Urinary bladder (tissue), 4 donors: ENCODE measurements at places on chromosomes 1 and 21.

DNA sequence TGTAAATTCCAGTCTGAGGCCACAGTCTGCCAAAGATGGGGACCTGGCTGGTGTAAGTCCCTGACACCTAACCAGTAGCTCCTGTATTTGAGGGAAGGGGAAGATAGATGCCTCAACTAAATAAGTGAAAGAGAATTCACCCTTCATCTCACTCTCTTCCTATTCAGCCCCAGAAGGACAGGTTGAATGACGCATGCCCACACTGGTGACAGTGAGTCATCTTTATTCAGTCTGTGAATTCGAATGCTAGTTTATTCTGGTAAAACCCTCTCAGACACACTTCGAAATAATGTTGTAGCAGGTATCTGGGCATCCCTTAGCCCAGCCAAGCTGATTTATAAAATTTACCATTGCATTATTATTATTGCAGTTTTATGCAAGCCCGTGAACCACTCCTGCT, 617.0 kb upstream of the PRMT6 start:
- DNase-seq: no peak

DNA sequence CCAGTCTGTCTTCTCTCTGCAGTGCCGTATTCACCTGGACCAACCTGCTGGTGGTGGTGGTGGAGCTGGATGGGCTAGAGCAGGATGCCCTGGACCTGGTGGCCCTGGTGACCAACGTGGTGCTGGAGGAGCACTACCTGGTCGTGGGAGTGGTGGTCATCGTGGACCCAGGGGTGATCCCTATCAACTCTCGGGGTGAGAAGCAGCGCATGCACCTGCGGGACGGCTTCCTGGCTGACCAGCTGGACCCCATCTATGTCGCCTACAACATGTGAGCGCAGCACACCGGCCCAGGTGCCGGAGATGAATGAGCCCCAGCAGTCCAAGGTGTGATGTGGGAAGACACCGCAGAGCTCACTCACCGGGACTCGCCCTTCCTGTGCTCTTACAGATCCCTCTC, 37.5 kb downstream of the S100B start:
- DNase-seq: no peak

DNA sequence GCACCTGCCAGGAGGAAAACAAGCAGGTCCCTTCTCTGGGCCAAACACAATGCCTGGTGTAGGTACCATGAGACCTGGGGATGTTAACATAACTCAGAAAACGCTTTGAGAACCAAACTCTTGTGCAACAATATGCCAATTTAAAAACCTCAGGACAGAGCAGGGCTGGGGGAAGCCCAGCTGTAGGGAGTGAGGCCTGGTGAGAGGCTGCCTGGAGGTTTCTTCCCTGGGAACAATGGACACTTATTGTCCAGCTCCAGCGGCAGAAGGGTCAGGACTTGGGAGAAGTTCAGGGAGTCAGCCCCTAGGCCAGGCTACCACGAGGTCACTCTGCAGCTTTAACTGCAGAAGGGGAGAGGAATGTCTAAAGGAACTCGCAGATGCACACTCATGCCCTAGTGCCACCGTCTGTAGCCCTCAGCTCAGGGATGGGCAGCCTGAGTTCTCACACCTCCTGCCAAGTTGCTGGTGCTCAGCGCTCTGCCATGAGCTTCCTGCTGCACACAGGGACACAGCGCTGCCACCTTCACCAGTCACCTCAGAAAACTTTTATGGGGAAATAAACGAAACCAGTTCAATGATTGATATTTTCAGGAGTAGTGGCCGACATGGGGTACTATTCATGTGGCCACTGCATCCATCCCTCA, 8.5 kb downstream of the GPR157 start:
- no peak for DNase-seq

GRCh38 chr21:42587036-42587435, 66.4 kb upstream of the PDE9A start:
- DNase-seq: no peak

GRCh38 chr1:182303778-182304177, 87.8 kb downstream of the GLUL start:
- DNase-seq: no peak

DNA sequence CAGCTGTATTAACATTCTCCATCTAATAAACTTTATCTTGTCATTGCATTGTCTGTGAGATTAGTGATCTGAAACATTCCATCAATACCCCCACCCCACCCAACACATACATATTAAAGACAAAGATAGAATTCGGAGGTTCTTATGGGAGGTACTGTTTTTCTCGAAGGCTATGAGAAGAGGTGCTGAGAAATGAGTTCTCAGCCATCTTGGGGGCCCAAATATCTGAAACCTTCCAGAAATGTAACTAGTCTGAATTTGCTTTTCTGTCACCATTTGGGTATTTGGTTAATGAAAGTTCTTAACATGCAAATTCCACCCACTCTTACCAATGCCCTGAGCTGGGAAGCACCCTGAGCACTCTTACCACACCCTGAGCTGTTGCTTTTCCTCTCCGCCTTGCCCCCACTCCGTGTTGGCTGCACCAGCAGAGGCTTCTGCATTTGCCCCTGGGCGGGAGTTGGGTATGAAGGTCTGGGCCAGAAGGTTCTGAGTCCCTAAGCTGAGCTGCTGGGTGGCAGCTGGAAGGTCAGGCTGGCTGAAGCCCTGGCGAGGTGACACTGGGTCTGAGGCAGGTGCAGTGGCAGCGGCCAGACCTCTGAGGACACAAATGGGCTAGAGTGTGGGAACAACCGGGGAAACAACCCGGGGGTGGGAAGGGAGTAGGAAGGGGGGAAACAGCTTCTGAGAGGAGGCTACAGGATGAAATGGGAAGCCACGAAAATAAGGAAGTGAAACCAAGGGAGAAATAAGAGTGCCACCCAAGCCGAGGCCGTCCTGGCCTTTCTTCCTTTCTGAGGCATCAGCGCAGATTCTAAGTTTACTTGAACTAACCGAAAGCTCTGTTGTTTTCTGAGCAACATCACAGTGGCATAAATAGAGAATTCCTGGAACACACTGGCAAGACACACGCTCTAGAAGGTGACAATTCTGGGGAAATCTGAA, 26.3 kb upstream of the IER5 start:
- no peak for DNase-seq

DNA sequence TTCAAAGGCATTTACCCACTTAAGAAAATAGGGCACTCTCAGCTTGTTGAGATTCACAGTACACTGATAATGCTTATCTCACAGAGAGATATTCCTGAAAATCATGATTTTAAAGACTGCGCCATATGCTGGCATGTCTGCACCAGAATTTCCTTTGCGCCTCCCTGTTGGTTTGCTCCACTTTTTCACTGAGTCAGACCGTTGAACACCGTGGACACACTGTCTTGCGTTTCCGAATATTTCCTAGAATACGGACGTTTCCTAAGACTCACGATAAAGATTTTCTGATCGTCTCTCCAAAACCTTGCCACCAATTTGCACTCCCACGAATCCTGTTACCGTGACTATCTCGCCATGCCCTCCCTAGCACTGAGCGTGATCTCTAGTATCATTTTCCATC, 497 bp upstream of the C1orf115 start:
- no peak for DNase-seq

GRCh38 chr21:15669247-15669646, 60.5 kb upstream of the USP25 start:
- no peak for DNase-seq

- DNase-seq: no peak
Measured at GRCh38 chr1:145863282-145864018, 4.6 kb upstream of the PIAS3 start.

GRCh38 chr21:42640486-42640885, 12.9 kb upstream of the PDE9A start:
- no peak for DNase-seq
